Peyer's patch (tissue), 4 donors: ENCODE measurements at places on chromosomes 16 and 17. TPM values are rescaled to one million over a fixed set of nuclear protein-coding genes. Genes with fewer than 3 reads are reported as not detected.

Gene PRR29
- total RNA-seq, result not detected

Gene MMP28
- total RNA-seq, result 85.3 TPM

Gene ZG16B
- total RNA-seq, result 2.5 TPM

Gene MRPL45
- total RNA-seq, result 21.0 TPM

DNA sequence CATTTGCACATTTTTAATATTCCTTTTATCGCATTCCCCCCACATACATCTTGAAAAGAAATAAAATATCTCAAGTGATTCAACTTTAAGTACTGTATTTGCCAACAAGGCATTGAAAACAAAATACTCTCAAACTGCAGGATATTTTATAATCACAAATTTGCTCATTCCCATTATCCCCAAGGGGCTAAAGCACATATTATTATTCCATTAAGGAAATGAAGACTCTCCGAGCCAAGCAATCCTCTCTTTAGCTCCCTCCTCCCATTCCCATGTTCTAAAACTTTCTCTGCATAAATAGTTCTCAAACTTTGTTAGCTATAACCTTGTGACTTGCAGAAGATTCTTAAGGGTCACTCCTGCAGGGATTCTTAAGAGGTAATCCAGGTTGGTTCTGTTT, 436.8 kb downstream of the KCNJ2 start:
- H3K4me1 ChIP-seq, result no peaks in the 10 kb centered on the region
- no peak overlapping the region for H3K4me3 ChIP-seq
- no peaks in the 10 kb centered on the region for H3K27me3 ChIP-seq
- H3K27ac ChIP-seq, result no peak overlapping the region

GRCh38 chr16:88917146-88917914, 50.9 kb upstream of the PABPN1L start:
- H3K4me3 ChIP-seq, result no peak overlapping the region
- H3K27me3 ChIP-seq, result no peaks in the 10 kb centered on the region
- peaks cover 17% of the 10 kb centered on the region for H3K4me1 ChIP-seq
- no peak for DNase-seq

Gene CCL8
- total RNA-seq, result not detected

DNA sequence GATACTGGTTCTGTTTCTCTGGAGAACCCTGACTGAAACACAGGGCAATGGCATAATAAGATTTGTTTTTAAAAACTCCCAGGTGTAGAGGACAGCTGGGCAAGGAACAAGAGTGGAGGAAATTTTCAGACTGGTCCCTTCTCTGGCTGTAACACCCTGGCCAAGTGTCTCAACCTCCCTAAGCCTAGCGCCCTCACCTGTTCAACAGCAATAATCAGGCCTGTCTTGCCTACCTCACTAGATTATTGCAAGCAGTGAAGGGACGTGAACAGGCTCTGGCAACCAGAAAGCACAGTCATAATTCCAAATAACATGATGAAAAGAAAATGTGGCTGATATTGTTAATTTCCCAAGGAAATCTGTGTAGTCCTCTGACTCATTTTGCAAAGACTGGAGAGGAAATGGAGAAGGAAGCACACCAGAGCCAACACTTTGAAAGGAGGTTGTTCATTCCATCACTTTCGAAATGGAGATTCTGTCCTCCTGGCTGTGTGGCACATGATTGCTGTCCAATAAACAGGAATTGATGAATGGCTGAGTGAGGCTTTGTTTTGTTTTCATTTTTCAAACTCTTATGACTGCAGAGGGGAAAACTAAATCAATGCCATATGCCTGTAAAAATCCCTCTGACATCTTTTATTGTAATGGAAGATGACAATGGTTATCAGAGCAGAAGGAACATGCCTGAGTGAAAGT, 87.5 kb upstream of the HLF start:
- no peaks in the 10 kb centered on the region for H3K4me1 ChIP-seq
- H3K4me3 ChIP-seq, result no peak overlapping the region
- no peaks in the 10 kb centered on the region for H3K36me3 ChIP-seq
- no peak for DNase-seq

Gene VMO1
- total RNA-seq, result not detected

- no peak overlapping the region for H3K4me3 ChIP-seq
- H3K36me3 ChIP-seq, result no peaks in the 10 kb centered on the region
- no peaks in the 10 kb centered on the region for H3K4me1 ChIP-seq
- H3K27ac ChIP-seq, result no peak overlapping the region
- no peaks in the 10 kb centered on the region for H3K27me3 ChIP-seq
Observed at GRCh38 chr16:86256995-86257394, 253.3 kb upstream of the FOXF1 start.

GRCh38 chr17:41579484-41580243, 7.0 kb downstream of the KRT14 start:
- H3K27me3 ChIP-seq, result no peaks in the 10 kb centered on the region
- H3K4me1 ChIP-seq, result peaks cover 3% of the 10 kb centered on the region
